CD4-positive, CD25-positive, alpha-beta regulatory T cell (primary cell): ENCODE measurements at places on chromosomes 16 and 17. TPM values are rescaled to one million over a fixed set of nuclear protein-coding genes. Genes with fewer than 3 reads are reported as not detected.
A peak's percentile ranks its signal among the peaks of the same experiment; 100 is the strongest.

The ZFPM1 gene
- 0.16 TPM for polyA plus RNA-seq

- peaks cover 22% of the 10 kb centered on the region for H3K4me1 ChIP-seq
- DNase-seq, result no peak
- peak overlapping the region; percentile 49 for H3K27ac ChIP-seq
These were observed 94.0 kb upstream of the METRNL start for GRCh38 chr17:82985428-82985805.

DNA sequence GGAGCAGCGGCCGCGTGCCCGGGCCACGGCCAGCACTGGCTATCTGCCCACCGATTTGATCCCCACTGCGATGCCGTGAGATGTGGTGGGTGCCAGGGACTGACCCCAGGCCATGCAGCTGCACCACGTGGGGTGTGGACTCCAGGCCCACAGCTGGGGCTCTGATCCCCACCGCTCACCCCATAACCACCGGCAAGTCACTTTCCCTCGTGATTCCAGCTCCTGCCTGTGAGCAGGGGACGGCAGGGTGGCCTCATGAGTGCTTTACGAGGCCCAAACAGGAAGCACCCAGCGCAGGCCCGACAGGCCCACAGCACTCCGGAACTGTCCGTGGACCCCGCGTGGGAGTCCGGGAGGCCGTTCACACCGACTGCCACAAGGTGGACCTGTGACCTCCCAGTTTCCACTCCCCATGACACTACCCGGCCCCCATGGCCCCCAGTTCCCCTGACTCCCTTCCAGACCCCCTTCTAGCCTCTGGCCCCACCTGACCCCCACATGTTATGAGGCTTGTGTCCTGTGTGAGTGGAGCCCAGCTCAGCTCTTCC lies 616 bp downstream of the PTX4 start:
- H3K27ac ChIP-seq, result no peak overlapping the region
- no peaks in the 10 kb centered on the region for H3K36me3 ChIP-seq
- H3K27me3 ChIP-seq, result no peaks in the 10 kb centered on the region

DNA sequence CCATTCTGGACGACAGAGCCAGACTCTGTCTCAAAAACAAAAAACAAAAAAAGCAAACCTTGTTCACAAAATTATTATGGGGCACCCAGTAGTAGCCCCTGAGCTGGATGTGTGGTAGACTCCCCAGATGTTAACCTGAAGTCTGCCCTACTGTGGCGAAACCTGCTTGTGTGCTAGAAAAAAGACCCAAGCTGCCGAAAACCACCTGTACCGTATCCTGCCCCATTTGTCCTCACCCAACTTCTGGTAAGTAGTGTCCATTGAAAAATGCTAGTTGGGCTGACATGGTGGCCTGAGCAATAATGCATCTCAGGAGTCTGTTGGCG lies 9.1 kb downstream of the RMI2 start:
- no peak for DNase-seq
- no peaks in the 10 kb centered on the region for H3K36me3 ChIP-seq
- peaks cover 25% of the 10 kb centered on the region for H3K4me1 ChIP-seq
- H3K4me3 ChIP-seq, result peak overlapping the region; percentile 65

- DNase-seq, result no peak
- no peaks in the 10 kb centered on the region for H3K4me1 ChIP-seq
- H3K27ac ChIP-seq, result no peak overlapping the region
- no peak overlapping the region for H3K4me3 ChIP-seq
These were observed 11.8 kb downstream of the MAP2K3 start for GRCh38 chr17:21296097-21297025.

The NOD2 gene
- polyA plus RNA-seq, result 3.0 TPM

- no peak overlapping the region for H3K4me3 ChIP-seq
- no peaks in the 10 kb centered on the region for H3K4me1 ChIP-seq
- DNase-seq, result no peak
- H3K36me3 ChIP-seq, result no peaks in the 10 kb centered on the region
- peaks cover 2% of the 10 kb centered on the region for H3K27me3 ChIP-seq
These were observed 52.7 kb upstream of the NOG start for GRCh38 chr17:56540836-56541235.

The GSDMA gene
- 2.2 TPM for polyA plus RNA-seq

GRCh38 chr16:89193576-89194293 lies 6.6 kb downstream of the SLC22A31 start:
- no peak for DNase-seq
- peaks cover 7% of the 10 kb centered on the region for H3K4me1 ChIP-seq
- H3K4me3 ChIP-seq, result no peak overlapping the region

DNA sequence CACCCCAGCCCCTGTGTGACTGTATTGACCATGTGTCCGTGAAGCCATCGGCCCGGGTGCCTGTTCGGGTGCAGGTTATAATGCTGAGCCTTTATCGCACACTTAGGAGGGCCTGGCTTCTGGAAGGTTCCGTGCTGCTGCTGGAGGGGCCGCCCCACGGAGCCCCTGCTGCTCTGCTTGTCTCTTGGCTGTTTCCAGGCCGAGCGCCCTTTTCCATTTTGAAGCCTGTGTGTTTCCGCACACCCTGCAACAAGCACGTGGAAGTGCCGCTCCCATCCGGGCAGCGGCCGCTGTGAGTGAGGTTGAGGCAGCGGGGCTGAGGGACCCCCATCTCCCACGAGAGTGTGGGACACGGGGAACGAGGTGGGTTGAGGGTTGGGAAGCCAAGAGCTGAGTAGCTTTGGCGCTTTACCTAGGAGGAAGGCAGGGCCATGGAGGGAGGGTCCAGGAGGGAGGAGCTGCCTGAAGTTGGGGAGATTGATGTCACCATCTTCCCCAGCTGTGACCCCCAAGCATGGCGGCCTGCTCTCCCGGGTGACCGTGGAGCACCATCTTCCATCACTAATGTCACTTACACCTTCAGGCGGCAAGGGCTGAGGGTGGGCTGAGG lies 200.1 kb upstream of the GSE1 start:
- H3K4me1 ChIP-seq, result no peaks in the 10 kb centered on the region
- H3K4me3 ChIP-seq, result no peak overlapping the region
- no peaks in the 10 kb centered on the region for H3K27me3 ChIP-seq
- H3K36me3 ChIP-seq, result no peaks in the 10 kb centered on the region

DNA sequence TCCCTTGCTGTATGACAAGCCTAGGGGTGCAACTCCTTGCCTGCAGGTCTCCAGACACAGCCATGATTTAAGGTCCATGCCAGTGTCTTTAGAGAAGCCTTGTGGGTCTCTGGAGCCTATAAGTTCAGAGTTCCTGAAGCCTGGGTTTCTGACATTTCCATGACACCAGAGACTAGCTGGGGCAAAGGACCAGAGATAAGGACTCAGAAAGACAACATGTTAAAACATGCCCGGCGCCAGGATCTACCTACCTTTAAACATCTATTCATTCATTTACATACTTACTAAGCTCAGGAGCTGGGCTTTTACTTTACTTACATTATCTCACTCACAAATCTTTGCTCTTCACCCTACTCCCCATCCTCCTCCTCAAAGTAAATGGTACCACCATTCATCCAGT lies 1.5 kb downstream of the MRPL27 start:
- DNase-seq, result no peak
- no peaks in the 10 kb centered on the region for H3K27me3 ChIP-seq
- H3K36me3 ChIP-seq, result peaks cover 39% of the 10 kb centered on the region
- no peak overlapping the region for H3K27ac ChIP-seq
- peaks cover 21% of the 10 kb centered on the region for H3K4me1 ChIP-seq

DNA sequence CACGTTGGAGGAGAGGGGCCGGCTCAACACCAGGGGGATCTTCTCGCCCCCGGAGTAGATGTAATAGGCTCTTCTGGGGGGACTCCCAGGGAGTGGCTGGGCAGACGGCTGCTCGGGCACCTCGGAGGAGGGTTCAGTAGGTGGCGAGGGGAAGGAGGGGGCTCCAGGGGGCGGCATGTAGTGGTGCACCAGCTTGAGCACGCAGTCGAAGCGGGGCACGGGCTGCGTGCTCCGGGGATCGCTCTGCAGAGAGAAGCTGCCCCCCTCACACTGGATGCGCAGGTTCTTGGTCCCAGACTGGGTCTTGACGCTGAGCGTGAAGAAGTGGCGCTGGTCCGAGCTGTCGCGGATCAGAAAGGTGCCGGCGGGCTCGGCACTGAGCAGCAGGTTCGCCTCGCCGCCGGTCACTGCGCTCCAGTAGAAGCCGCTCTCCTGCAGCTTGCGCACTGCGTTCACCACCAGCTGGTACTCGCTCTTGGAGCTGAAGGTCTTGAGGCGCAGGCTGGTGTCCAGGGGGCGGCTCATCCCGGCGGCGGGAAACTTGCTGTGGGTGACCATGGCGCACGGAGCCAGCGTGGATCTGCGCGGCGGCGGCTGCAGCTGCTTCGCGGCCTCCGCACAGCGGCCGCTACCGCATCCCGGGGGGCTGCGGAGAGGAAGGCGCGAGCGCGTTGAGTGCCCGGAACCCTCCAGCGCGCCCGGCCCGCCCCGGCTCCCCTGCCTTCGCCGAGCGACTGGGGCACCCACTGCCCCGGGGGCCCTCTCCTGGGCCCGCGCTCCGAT lies 1.1 kb downstream of the SOCS3 start:
- DNase-seq, result peak; percentile 48
- H3K4me3 ChIP-seq, result peak overlapping the region; percentile 77
- peak overlapping the region; percentile 94 for H3K27ac ChIP-seq
- H3K36me3 ChIP-seq, result peaks cover 18% of the 10 kb centered on the region

GRCh38 chr17:63171428-63172393 lies 205.7 kb downstream of the TANC2 start:
- H3K4me3 ChIP-seq, result no peak overlapping the region
- no peaks in the 10 kb centered on the region for H3K4me1 ChIP-seq
- H3K27ac ChIP-seq, result no peak overlapping the region
- no peak for DNase-seq
- H3K36me3 ChIP-seq, result no peaks in the 10 kb centered on the region

The ZFP1 gene
- 16.8 TPM for polyA plus RNA-seq

- H3K27me3 ChIP-seq, result no peaks in the 10 kb centered on the region
- no peak overlapping the region for H3K27ac ChIP-seq
- H3K36me3 ChIP-seq, result no peaks in the 10 kb centered on the region
- DNase-seq, result no peak
- H3K4me1 ChIP-seq, result no peaks in the 10 kb centered on the region
- H3K4me3 ChIP-seq, result no peak overlapping the region
These were observed 24.4 kb downstream of the HS3ST4 start for GRCh38 chr16:25716186-25716585.

- peaks cover 45% of the 10 kb centered on the region for H3K4me1 ChIP-seq
- H3K27me3 ChIP-seq, result no peaks in the 10 kb centered on the region
- H3K4me3 ChIP-seq, result peak overlapping the region; percentile 59
- no peaks in the 10 kb centered on the region for H3K36me3 ChIP-seq
These were observed 26.2 kb upstream of the ZNF652 start for GRCh38 chr17:49388290-49388640.

- no peak overlapping the region for H3K4me3 ChIP-seq
- H3K27me3 ChIP-seq, result peaks cover 12% of the 10 kb centered on the region
- no peaks in the 10 kb centered on the region for H3K4me1 ChIP-seq
- no peak overlapping the region for H3K27ac ChIP-seq
- no peaks in the 10 kb centered on the region for H3K36me3 ChIP-seq
- DNase-seq, result no peak
These were observed 6.7 kb downstream of the ABCC3 start for GRCh38 chr17:50641357-50641756.

- no peak for DNase-seq
- no peaks in the 10 kb centered on the region for H3K4me1 ChIP-seq
- peaks cover 3% of the 10 kb centered on the region for H3K27me3 ChIP-seq
- no peak overlapping the region for H3K4me3 ChIP-seq
These were observed 76.2 kb upstream of the KSR1 start for GRCh38 chr17:27379888-27380533.

GRCh38 chr16:88606148-88606757 lies 32.1 kb upstream of the IL17C start:
- H3K4me1 ChIP-seq, result no peaks in the 10 kb centered on the region
- no peak overlapping the region for H3K4me3 ChIP-seq
- H3K27me3 ChIP-seq, result no peaks in the 10 kb centered on the region
- H3K27ac ChIP-seq, result no peak overlapping the region
- peaks cover 77% of the 10 kb centered on the region for H3K36me3 ChIP-seq

The TLCD1 gene
- polyA plus RNA-seq, result not detected

DNA sequence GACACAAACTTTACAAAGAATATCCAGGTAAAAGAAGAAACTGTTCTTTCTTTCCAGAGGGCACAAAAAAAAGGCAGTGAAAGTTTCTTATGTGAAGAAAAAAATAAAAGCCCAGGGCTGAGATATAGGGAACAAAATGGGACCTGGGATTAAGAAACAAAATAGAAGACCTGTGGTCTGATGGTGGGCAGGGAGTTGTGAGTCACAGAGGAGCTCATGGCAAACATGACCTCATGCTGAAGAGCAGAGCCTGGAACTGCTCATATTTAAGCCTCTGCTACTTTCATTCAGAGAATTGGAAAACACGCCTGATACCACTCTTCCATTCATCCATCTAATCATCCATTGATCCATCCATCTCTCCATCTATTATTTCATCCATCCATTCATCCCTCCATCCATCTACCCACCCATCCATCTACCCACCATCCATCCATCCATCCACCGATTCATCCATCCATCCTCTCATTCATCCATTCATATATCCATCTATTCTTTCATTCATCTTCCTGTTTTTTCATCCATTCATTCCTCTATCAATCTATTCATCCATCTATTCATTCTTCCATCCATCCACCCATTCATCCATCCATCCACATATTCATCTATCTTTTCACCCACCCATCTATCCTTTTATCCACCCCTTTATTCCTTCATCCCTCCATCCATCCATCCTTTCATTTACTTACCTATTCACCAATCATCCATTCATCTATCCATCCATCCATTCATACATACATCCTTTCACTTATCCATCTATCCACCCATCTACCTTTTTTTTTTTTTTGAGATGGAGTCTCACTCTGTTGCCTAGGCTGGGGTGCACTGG lies 30.0 kb downstream of the WFDC1 start:
- no peaks in the 10 kb centered on the region for H3K27me3 ChIP-seq
- H3K27ac ChIP-seq, result no peak overlapping the region

- no peaks in the 10 kb centered on the region for H3K36me3 ChIP-seq
- H3K27ac ChIP-seq, result no peak overlapping the region
- no peak overlapping the region for H3K4me3 ChIP-seq
- H3K4me1 ChIP-seq, result no peaks in the 10 kb centered on the region
- DNase-seq, result no peak
These were observed 410.9 kb upstream of the SOX9 start for GRCh38 chr17:71709946-71710345.

- no peaks in the 10 kb centered on the region for H3K36me3 ChIP-seq
- H3K4me3 ChIP-seq, result no peak overlapping the region
- H3K4me1 ChIP-seq, result peaks cover 83% of the 10 kb centered on the region
- no peak for DNase-seq
- no peaks in the 10 kb centered on the region for H3K27me3 ChIP-seq
- no peak overlapping the region for H3K27ac ChIP-seq
These were observed 108.6 kb downstream of the ANKRD11 start for GRCh38 chr16:89381788-89382187.

The KCNJ16 gene
- not detected for polyA plus RNA-seq

The COQ9 gene
- 26.4 TPM for polyA plus RNA-seq

The HSPB9 gene
- polyA plus RNA-seq, result 0.08 TPM

The USP43 gene
- polyA plus RNA-seq, result not detected

The PYDC1 gene
- polyA plus RNA-seq, result not detected

DNA sequence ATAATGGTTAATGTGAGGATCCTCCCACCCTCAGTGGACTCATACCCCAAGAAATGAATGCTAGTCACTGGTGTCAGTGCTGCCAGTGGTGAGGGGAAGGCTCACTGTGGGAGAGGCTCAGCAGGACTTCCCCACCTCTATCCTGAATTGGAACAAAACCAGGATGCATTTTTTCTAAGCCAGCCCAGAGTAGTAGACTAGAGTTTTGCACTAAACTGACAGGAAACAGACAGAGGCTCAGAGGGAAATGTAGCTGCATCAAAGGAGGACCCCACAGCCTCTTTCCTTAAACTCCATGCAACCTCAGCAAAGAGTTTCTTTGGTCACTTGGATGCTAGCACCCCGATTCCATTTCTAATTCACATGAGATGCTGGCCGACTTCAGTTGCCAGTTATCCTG lies 10.7 kb upstream of the SKAP1 start:
- no peak for DNase-seq
- H3K36me3 ChIP-seq, result no peaks in the 10 kb centered on the region
- peak overlapping the region; percentile 68 for H3K4me3 ChIP-seq
- H3K27me3 ChIP-seq, result no peaks in the 10 kb centered on the region

The SEPTIN12 gene
- polyA plus RNA-seq, result not detected
